Activated CD8-positive, alpha-beta T cell treated with anti-CD3 and anti-CD28 coated beads for 36 hours (primary cell): ENCODE measurements at places on chromosomes 12 and 14. TPM values are rescaled to one million over a fixed set of nuclear protein-coding genes. Genes with fewer than 3 reads are reported as not detected.
A peak's percentile ranks its signal among the peaks of the same experiment; 100 is the strongest.

GRCh38 chr14:54349713-54350112 lies 47.1 kb upstream of the CDKN3 start:
- no peak overlapping the region for H3K4me3 ChIP-seq
- H3K36me3 ChIP-seq = no peaks in the 10 kb centered on the region
- peaks cover 18% of the 10 kb centered on the region for H3K27me3 ChIP-seq
- H3K27ac ChIP-seq = no peak overlapping the region

DNA sequence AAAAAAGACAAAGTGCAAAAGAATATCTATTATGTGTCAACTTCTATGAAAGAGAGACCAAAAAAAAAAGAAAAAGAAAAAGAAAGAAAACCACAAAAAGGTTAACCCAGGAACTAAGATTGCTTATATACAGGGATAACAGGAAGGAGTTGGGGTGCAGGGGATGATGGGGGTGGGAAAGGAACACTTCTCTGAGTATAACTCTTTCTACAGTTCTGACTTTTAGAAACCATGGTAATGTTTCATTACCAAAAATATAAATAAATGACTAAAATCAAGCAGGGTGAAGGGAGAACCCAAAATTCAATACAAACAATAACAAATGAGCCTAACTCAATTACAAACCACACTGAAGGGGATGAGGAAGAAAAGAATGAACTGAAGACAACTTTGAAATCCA lies 9.1 kb downstream of the IFNG-AS1 start:
- DNase-seq = no peak
- peaks cover 24% of the 10 kb centered on the region for H3K4me1 ChIP-seq
- H3K4me3 ChIP-seq = no peak overlapping the region
- no peaks in the 10 kb centered on the region for H3K27me3 ChIP-seq
- no peaks in the 10 kb centered on the region for H3K36me3 ChIP-seq
- H3K27ac ChIP-seq = peak overlapping the region; percentile 64

RNASE7 gene
- total RNA-seq = not detected

DNA sequence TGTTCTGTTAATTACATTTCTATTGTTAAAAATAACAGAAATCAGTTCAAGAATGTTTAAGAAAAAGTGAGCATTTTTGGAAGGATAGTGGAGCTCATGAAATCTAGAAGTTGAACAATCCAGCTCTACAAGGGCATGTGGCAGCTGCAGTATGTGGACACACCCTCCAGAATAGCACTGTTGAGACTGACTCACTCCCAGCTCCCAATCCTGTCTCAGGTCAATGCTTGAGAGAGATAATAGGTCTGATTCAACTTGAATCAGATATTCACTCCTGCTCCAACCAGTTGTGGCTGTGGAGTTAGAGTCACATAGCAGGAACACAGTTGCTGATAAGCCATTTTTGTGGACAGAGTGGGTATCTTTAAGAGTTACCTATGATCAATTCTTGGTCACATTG lies 113.0 kb upstream of the NTF3 start:
- no peak for DNase-seq
- no peaks in the 10 kb centered on the region for H3K36me3 ChIP-seq
- H3K27ac ChIP-seq = no peak overlapping the region
- peaks cover 18% of the 10 kb centered on the region for H3K27me3 ChIP-seq
